ENCODE measurements at places on chromosomes 1 and 21.
A peak's percentile ranks its signal among the peaks of the same experiment; 100 is the strongest.

DNA sequence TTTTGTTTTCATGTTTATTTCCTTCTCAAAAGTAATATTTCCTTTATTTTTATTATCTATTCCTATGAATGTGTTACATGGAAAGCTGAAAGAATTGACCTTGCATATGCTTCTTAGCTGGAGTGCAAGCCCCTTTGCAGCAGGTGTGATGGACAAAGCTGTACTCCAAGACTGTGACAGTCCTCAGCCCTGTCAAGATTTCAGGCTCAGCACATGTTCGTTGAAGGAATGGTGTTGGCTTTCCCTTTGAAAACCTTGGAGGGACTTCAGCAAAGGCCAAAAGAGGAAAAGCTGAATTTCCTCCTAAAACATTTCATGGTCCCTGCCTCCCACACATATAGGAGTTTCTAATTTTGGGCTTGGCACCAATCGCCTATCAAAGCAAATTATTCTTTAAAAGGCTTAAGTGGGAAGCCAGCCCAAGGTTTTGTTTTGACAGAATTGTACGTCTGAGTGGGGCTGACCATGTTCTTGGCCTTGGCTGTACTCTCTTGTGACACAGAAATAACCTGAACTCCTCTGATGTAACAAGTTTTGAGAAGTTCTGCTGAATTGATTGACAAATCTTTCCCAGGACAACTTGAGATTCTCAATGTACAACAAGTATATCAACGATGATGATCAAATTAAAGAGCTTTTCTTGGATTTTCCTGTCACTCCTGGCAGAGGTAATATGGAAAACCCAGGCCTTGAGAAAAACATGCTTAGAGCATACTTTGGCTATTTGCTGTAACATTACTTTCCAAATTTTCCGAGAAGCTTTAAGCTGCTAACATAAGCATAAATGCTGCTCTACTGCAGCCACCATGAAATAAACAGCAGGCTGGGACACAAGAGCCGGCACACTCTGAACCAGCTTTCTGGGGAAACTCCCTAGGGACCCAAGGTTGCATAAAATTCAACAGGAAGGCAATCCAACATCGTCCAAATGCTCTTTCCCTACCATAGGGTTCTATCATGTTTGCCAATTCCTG is 135.7 kb upstream of the ZNF648 start:
- no peak for DNase-seq

- no peak for DNase-seq
Measured at GRCh38 chr1:21779613-21780521, 3.1 kb downstream of the USP48 start.

- DNase-seq = peak; percentile 80
Measured at GRCh38 chr1:110619412-110620249, 13.5 kb upstream of the KCNA2 start.

GRCh38 chr21:36647279-36648093 is 51.4 kb upstream of the SIM2 start:
- no peak for DNase-seq

GRCh38 chr1:155657463-155657862 is 31.1 kb downstream of the YY1AP1 start:
- DNase-seq = no peak

DNA sequence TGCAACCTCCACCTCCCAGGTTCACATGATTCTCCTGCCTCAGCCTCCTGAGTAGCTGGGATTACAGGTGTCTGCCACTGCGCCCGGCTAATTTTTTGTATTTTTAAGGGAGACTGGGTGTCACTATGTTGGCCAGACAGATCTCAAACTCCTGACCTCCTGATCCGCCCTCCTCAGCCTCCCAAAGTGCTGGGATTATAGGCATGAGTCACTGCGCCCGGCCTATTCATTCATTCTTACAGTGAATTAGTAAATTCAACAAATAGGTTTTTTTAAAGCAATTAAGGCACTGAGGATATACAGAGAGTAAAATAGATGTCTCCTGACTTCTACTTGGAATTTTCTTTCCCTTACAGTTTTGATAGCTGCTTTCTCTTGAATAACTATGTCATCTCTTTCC is 43.5 kb downstream of the CDC42 start:
- DNase-seq = no peak

GRCh38 chr1:35835398-35835797 is 27.6 kb downstream of the AGO4 start:
- no peak for DNase-seq

- no peak for DNase-seq
Measured at GRCh38 chr1:5239911-5240310, 585.5 kb downstream of the AJAP1 start.

Measured in T-cell (primary cell).